ENCODE measurements at places on chromosomes 1 and 21.

GRCh38 chr1:151822404-151822803 is 9.2 kb downstream of the RORC start:
- DNase-seq, result no peak

DNA sequence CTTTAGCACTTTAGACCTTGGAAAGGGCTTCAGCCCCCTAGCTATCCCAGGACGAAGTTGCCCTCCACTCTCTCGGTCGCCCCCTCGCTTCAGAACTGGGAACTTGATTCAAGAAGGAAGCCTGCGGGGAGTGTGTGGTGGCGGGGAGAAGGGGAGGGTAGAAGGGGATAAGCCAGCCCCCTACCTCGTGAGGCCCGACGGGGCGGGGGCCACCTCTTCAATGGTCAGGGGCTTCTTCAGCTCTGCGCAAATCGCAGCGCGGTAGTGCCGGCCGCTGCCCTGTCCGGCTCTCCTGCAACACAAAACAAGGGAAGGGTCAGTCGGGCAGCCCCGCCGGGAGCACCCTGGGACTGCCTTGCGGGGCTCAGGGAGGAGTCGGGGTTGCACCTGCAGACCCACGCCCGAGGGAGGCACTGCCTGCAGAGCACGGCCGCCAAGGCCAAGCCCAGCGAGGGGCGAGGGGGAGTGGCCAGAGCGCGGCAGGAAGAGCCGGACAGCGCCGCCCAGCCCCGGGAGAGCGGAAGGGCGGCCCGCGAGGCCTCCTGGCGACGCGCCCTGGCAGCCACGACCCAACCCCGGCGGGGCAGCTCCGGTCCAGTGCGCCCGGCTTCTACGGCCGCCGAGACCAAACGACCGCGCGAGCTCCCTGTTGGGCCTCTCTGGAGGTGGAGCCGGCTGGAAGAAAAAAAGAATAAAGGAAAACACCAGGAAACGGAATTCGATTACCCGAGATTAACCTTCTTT is 56.2 kb upstream of the RASAL2 start:
- DNase-seq, result no peak

DNA sequence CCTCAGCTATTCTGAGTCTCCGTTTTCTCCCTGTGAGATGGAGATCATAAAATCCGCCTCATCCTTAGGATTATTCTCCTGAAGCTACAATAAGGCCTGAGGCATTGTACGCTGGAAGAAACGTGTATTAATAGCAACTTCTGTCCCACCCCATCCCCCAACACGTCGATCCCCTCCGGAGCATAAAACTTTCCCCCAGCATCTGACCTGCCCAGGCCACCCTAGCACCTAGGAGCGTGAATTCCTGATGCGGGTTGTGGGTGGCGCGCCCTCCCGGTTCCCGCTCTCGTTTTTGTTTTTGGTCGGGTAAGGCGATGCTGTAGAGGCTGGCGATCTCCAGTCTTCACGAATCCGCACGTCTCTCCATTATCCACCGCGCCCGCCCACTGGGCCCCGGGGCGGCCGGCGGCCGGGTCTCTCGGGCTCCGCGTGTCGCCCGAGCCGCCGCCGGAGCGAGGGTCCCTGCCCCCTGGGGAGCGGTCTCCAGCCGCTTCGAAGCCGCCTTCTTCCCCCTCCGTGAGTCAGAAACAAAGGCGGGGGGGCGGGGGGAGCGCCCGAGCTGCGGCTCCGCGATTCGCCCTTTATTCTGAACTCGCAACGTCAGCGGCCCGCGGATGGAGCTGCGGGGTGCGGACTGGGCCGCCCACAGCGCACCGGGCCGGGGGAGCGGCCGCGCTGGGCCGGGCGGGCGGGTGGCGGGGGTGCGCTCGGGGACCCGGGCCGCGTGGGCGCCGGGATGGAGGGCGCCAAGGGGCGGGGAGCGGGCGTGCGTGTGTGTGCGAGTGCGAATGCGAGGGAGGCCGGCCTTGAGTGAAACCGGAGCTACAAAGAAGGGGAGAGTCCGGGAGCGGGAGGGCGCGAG is at the start of gene PLEKHO1:
Gene PLEKHO1 (plus strand): TSS at position 646 of the 862 bp plus-strand sequence. CDS start 342 bp downstream, outside the sequence.
- DNase-seq, result no peak

GRCh38 chr1:36658838-36659237 is 176.1 kb upstream of the CSF3R start:
- DNase-seq, result no peak

GRCh38 chr21:33587792-33588484 is 546 bp downstream of the DONSON start:
- no peak for DNase-seq

- no peak for DNase-seq
These were observed 9.0 kb downstream of the ADORA1 start for GRCh38 chr1:203136409-203137042.

- DNase-seq, result no peak
These were observed 3.5 kb downstream of the PLEKHG5 start for GRCh38 chr1:6487804-6488484.

DNA sequence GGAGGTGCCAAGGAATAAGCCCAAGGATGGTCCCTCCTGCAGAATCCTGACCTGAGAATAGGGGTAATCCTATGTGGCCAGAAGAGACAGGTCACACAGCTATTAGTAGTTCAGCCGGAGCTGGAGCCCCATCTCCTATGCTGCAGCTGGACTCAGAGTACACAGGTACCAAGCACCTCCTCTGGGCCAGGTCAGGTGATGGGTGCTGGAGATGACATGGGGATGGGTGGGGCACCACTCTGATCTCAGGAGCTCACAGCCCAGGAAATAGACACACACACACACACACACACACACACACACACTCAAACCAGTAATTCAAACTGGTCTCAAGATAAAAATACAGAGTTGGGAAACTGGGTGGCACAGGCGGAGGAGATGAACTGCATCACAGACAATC is 54.2 kb upstream of the SSBP3 start:
- DNase-seq, result no peak

- DNase-seq, result no peak
These were observed 22.0 kb upstream of the BOLA1 start for GRCh38 chr1:149877211-149877946.

- DNase-seq, result no peak
These were observed 14.7 kb downstream of the OVGP1 start for GRCh38 chr1:111412839-111413238.

DNA sequence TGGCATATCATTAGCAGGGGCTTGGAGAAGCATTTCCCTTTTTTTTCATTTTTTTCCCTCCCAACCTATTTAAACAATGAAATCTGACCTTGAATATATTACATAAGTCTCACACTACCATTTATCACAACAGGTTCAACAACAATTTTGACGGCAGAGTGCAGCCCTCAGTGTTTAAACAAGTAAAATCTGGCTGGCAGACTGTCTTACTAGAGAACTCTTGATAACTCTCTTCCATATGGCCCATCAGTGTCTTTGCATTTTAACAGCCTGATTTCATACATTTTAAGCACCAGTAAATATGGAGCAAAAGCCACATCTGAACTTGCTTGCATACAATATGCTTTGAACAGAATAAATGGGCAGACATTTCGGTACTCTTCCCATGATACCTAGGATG is 213.0 kb downstream of the KCTD3 start:
- no peak for DNase-seq

DNA sequence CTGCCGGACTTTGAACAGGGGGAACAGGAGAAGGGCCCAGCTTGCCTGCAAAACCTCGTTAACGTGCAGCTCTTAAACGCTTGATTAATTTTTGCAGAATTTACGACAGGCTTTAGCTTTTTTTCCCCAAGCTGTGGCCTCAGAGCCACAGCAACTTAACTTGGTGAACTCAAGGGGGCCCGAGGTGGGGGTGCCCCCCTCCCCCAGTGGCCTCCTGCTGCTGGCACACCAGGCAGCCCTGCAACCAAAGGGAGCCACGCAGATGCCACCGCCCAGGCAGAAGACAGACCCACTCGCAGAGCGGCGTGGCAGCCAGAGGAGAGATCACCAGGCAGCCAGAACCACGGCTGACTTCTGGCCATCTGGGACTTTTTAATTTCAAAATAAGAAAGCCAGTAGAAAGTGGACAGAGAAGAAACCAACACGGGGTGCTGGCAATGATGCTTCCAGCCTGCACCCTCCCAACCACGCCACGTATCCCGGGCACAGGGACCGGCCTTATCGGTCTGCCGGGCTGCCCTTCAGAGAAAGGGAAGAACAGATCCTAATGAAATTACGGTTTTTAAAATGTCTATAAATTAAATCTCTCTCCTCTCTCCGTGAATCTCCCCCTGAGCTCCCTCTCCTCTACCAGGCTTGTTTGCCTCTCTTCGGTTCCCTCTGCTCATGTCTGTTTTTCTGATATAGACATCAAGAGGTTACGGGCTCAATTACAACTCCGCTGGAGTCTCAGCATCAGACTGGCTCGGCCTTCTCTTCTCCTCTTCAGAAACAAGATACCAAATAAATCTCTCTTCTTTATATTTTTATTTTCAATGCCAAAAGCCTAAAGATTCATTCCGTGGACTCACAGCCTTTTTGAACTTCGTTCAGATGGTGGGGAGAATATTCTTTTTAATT is 6.4 kb downstream of the CASZ1 start:
- no peak for DNase-seq

GRCh38 chr1:78497201-78497600 is 6.4 kb downstream of the PTGFR start:
- no peak for DNase-seq

DNA sequence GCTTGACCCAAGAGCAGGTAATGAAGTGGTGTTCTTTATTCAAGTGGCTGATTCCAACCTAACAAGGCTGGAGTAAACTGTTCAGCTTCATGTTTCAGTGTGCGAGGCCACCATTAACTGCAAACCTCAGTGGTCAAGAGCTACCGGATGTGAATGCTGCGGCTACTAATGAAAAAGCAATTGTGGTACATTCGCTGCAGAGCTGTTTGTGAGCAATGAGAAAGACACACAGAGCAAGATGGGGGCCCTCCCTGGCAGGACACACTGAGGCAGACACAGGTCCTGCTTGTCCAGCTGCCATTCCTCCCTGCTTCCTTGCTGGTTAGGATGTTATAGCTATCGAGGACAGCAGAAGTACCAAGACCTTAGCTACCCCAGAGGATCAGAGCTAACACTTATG is 26.1 kb downstream of the SYF2 start:
- no peak for DNase-seq

DNA sequence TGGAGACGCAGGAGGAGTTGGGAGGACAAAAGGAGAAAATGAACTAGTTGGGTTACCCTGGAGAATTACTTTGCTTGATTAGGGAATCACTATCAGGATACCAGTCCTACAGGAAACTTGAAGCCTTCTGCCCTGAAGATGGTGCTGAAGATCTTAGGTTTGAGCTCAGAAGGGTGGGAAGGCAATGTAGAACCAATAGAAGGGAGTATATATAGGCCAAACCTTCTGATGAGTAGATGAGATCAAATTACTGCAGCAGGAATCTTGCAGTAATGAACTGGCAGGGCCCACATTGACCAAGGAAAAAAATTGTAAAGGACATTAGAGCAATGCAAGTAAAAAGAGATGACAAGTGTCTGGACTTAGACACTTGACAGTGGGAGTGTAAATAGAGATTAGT is 116.3 kb upstream of the CACYBP start:
- DNase-seq, result peak; percentile 18

- DNase-seq, result no peak
These were observed at the start of gene RUSC1 for GRCh38 chr1:155320661-155321617. Gene RUSC1, plus strand, starts transcription at chr1:155320894. Its CDS starts 880 bp downstream, at chr1:155321774.

DNA sequence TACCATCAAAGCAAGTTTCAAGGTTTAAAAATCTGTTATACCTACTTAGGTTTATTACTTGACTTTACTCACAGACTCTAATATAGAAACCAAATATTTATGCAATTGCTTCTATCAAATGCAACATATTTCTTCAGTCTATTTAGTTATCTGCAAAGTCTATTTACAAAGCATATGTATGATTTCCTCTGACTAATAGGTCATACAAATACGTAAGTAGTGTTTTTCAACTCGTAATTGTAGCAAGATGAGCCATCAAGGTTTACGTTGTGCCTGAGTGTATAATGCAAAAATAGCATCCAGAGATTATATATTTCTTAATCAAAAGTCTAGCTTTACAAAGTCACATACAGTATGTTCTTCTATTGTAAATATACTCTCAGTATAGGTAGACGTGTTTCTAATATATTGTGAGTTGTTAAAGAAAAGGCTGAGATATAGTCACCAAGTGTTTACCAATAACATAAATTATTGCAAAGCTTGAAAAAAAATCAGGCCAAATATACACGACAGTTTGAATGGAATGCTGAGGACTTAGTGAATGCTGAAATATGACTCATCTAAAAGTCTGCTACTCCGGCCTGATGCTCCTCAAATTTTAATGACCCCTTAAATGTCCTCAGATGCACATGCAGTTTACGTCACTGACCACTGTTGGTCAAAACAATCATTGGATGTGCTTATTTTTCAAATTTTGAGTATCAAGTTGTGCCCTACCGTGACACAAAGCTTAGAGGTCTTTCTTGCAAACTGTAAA is 48.4 kb downstream of the ADAMTS5 start:
- DNase-seq, result no peak

- DNase-seq, result no peak
These were observed 65.3 kb downstream of the ZNF697 start for GRCh38 chr1:119582801-119583200.

GRCh38 chr1:197303463-197303862 is 35.4 kb downstream of the CRB1 start:
- DNase-seq, result no peak

GRCh38 chr1:156356875-156357534 is 12.0 kb upstream of the RHBG start:
- DNase-seq, result no peak

- no peak for DNase-seq
These were observed 129.1 kb downstream of the TOMM20 start for GRCh38 chr1:234999513-234999940.

DNA sequence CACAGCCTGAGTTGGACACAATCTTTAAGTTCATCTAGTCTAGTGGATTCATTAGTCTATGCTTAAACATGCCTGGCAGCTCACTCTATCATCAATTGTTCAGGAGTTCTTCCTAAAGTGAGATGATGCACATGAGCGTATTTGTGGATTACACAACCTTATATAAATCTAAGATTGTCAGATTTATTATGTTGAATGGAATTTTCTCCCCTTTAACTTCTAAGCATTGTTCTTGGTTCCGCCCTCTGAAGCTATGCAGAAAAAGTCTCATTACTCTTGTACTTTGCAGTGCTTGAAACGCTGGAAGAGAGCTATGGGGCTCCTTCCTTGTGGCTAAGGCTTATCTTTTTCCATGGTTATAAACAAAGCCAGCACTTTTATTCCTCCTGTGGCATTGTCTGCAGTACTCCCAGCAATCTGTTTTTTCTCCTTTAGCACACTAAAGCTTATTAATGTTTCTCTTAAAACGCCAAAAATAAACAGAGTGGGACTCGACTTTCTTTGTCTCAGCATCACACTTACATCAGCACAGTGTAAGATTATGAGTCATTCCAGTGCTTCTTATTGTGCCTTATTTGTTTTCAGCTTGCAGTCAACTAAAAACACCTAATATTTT is 316.8 kb upstream of the CAMK1G start:
- DNase-seq, result no peak

DNA sequence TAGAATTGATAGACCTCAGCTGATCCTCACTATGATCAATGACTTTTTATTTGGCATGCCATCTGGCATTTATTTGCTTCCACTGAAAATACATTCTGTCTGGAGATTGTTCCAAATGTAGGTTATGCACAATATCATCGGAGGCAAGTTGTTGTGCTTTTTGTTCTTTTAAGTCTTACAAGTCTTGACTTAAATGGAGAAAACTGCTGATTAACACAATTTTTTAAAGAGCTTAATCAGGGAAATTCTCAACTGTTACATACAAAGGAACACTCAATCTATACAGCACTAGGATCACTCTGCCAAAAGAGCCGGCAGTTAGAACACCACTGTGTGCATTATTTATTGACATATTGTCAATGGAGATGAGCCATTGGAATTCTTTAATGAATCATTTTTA is 19.2 kb downstream of the CYYR1 start:
- no peak for DNase-seq

GRCh38 chr1:33087677-33088076 is 6.7 kb downstream of the AZIN2 start:
- no peak for DNase-seq

Data from non-pigmented ciliary epithelial cell (primary cell).